Glutamatergic neuron (in vitro differentiated cells): ENCODE measurements at places on chromosomes 1 and 21. TPM values are rescaled to one million over a fixed set of nuclear protein-coding genes. Genes with fewer than 3 reads are reported as not detected.

DNA sequence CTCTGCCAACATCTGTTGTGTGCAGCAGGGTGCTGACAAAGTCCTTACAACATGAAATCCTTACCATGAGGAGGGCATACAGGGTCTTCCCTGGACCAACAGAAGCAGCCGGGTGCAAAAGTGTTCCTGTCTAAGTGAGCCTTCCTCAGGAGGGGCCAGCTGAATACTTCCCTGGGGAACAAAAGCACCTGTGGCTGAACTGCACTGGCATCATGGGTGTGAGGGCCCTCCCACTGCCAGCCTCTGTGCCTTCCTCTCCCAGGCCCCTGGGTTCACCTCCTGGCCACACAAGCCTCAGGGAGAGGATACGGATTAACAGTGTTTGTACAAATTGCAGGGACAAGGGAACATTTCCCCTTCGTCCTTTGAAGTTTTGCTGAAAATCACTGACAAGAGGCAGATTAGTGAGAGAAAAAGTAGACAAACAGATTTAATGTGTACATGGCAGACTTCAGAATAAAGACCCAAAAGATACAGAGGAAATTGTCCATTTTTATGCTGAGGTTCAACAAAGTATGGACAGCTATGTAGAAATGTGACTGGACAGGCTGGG, 91.0 kb upstream of the PPM1J start:
- DNase-seq, result no peak

DNA sequence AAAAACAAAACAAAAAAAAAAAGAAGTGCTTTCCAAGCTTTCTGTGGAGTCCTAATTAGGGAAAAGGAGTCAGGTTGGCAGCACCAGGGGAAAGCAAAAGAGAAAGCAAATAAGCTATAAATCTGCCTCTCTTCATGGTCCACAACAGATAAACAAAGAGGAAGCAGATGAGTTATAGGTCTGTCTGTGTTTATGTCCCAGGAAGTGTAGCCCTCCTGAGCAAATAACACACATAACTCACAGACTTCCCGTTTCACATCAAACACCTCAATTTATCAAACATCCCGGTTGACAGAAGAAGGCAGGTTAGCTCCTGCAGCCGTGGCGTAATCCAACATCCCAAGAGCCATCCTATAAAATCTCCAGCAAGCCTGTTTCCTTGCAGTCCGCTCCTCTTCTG, 5.6 kb upstream of the SLC2A5 start:
- DNase-seq, result no peak

- no peak for DNase-seq
Observed at GRCh38 chr1:156500543-156500792, at the start of gene MEF2D. Gene MEF2D (minus strand): TSS chr1:156500775. CDS start chr1:156483292, 17,483 bp downstream.

The COL11A1 gene
- total RNA-seq, result 0.76 TPM

DNA sequence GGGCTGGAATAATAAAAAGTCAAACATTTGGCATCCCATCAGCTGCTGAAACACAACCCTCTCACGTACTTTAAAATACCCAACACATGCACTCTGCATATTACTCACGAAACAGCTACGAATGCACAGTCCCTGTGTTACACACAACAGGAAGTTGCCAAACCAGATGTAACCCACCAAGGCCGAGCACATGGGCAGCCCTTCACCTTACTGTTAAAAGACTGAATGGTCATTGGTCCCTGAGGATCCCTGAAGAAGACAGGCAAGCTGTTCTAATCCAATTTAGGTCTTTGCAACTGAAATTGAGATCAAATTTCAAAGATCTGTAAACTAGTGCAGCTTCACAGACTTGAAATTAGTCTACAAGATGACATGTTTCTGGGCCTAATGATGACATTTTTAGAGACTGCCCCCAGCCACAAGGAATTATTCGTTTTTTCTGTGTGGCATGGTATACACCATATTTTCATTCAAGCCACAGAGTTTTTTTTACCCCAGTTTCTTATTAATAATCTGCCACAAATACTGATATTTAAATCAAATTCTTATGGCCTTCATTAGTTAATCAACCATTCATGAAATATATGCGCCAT, 25.6 kb upstream of the IER5 start:
- no peak for DNase-seq

The DR1 gene
- total RNA-seq, result 49.0 TPM

- DNase-seq, result peak; percentile 66
Observed at GRCh38 chr1:2543543-2544092, 12.6 kb upstream of the TNFRSF14 start.

DNA sequence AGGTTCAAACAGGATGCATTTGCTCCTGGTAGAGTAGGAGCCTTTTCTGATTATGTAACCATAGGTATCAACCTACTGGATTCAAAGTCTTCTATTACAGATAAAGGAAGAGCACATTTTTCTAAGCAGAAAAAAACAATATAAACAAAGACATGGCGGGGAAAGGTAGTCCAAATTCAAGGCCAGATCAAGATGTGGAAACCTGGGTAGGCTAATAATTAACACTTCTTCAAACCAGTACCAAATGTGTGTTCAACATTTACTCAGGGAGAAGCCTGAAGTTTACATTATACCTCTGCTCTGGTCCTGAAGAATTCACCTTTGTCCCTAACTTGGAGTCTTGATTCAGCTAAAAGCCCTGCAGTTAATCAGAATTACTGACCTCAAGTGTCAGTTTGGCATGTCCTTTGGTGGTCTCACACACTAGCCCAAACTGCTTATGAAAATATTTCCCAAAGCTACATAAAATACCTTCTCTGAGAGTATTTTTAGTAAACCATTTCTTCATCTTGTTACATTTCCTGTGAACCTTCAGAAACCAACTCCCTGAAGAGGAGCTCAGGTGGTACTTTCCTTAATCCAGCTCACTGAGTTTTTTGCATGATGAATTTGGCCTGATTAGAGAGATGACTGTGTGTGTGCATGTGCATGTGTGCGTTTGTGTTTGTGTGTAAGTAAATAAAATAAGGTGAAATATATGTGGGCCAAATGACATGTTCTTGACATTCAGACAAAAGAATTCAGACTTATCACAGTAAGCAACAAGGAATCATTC, 70.2 kb downstream of the TOR3A start:
- no peak for DNase-seq

- no peak for DNase-seq
Observed at GRCh38 chr1:51306950-51307349, 23.4 kb downstream of the TTC39A start.

The KRTAP12-2 gene
- total RNA-seq, result not detected

DNA sequence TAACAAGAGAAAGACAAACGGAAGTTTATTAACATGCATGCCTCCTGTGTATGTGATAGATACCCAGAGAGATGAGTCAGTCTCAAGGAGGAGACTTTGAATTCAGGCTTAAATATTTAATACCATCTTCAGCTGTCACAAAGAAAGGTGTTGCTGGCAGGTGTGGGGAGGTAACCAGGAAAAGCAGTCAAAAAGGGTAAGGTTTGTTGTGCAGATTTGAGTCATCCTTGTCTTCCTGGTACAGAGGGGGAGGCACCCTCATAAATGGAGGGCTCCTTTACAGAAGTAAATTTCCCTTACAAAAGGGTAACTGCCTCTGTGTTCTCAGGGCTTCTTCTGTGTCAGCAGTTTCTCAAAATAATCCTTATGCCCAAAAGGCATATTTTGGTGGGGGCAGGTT, 75.2 kb upstream of the B3GALT5 start:
- no peak for DNase-seq

The TTC22 gene
- not detected for total RNA-seq

DNA sequence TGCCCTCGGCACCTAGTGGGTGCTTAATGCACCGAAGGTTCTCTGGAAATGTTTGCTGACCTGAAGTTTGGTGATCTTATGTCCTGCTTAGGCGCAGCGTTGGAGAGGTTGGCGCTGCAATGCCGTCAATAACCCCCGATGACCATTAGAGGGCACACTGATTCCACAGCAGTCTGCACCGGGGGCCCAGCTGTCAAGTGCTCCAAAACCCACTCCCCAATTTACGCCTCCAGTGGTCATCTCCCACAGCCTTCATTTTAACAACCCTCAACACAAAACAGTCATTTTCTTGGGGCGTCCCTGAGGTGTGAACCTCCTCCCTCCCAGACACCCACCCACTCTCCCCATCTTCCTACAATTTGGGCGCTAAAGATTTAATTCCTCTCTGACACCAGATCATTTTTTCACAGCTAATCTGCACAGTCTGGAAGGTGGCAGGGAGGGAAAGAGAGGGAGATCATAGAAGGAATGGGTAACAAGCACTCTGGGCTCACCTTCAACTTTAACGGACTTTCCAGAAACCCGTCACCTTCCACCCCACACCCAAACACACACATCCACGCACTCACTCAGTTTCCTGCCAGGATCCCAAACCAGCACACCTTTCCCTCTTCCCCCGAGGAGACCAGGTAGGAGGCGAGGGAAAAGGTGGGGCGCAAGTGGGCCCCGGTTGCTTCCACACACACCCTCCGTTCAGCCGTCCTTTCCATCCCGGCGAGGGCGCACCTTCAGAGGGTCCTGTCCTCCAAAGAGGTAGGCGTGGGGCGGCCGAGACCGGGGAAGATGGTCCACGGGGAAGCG, 570 bp upstream of the NPR1 start:
- peak; percentile 74 for DNase-seq

The PLA2G2F gene
- not detected for total RNA-seq

GRCh38 chr1:207407655-207408260, 46.4 kb upstream of the CR2 start:
- no peak for DNase-seq

GRCh38 chr1:194342484-194343262, 1156.3 kb upstream of the B3GALT2 start:
- peak; percentile 76 for DNase-seq

The GORAB gene
- total RNA-seq, result 9.1 TPM

The RIMS3 gene
- total RNA-seq, result 126 TPM

The HAO2 gene
- not detected for total RNA-seq

DNA sequence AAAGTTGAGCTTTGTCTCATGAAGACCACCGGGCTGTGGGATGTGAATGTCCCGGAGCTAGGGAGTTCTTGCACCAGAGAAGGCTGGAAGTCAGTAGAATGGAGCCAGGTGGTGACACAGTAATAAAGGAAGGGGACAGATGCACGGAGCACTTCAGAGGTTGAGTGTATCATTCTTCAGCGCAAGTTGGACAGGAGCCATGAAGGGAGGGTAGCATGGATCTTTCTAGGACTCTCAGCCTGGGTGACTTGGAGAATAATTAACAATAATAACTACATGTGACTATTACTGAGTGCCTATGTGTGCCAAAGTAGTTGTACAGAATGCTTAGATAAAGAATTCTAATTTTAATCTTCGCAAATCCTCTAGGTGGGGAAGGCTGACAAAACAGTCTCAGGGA, 258.7 kb upstream of the AJAP1 start:
- DNase-seq, result no peak

DNA sequence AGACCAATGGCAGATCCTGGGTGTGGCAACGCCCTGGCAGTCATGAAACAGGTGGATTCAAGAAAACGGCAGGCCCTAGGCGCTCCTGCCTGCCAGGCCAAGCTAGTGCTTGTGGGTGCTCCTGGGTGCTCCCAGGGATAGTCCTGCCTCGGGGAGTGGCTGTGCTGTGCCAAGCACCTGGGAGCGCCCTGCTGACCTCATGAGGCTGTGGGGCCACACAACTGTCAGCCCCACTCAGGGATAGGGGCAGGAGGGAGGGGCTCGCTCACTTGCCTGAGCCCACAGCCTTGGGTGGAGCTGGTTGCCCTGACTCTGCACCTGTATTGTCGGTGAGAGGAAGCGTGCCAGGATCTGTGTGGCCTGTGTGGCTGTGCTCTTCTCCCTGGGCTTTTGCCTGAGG, 9.4 kb downstream of the SNAP47 start:
- no peak for DNase-seq

DNA sequence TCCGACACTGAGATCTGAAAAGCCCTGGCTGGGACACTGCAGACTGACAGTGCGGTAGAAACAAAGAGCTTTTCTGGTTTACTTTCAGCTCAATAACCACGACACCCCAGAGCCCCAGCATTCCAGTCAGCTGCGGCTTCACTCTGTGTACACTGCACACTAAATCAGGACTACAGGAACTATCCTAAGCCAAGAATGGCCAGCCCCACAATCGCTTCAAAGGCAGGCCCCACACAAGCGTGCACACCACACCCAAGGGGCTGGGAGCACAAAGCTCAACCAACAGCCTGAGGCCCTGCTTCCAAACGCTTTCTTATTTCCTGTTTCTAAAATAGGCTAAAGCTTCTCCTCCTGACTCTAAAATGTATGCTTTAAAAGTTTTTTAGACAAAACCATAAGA, 28.4 kb downstream of the URB1 start:
- DNase-seq, result no peak

DNA sequence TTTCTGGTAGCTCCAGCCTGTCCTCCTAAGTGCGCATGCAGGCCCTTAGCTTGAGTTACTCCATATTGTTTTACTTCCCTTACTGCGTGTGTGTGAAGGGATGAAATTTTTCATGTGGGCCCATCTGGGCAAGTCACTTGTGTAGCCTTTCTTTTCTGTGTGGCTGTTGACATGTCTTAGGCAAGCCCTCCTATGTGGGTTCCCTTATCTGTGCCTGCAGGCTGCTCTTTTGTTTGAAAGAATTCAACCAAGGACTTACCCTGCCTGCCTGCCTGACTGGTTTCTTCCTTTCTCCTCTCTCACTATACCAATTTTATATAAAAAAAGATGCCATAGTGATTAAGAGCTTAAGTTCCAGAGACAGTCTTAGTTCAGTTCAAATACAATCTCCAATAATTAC, 249.3 kb downstream of the ATG4C start:
- DNase-seq, result no peak

- peak; percentile 65 for DNase-seq
Observed at GRCh38 chr1:11354893-11355553, 82.0 kb downstream of the UBIAD1 start.

- no peak for DNase-seq
Observed at GRCh38 chr1:103953386-103953785, 203.7 kb downstream of the AMY1C start.

DNA sequence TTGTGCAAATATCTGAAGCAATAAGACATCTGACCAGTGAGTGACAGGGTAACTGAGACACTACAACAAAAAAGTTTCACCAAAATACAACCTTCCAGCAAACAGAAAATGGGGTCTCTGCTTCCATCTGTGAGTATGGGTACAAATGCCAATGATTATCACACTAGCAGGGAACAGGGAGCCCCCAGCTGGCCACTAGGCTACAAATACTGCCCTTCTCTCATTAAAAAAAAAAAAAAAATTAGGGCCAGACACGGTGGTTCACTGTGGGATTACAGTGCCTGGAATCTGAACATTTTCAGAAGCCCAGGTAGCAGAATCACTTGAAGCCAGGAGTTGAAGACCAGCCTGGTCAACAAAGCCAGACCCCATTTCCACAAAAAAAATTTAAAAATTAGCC, 48.4 kb upstream of the EDARADD start:
- no peak for DNase-seq
